Activated effector memory CD4-positive, alpha-beta T cell treated with Interleukin-2 at 50 U/mL for 16 hours (primary cell): ENCODE measurements at places on chromosomes 3 and 15.

GRCh38 chr3:130786306-130786705, 39.7 kb upstream of the PIK3R4 start:
- DNase-seq, result no peak

DNA sequence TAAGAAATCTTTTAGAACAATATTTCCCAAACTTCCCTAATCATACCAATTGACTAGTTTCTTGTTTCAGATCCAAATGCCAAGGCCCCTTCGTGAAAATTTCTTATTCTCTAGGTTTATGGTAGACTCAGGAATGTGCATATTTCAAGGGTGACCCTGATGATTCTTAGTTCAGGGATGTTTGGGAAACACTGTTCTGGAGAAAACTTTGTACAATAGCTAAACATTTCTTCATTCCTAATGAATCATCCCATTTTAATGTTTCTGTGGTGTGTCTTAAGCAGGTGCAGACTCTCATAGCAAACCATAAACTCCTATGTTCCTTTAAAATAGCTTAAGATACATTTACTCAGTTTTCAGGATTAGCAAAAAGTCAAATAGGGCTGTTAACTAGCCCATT, 314.5 kb downstream of the TIGIT start:
- DNase-seq, result no peak

GRCh38 chr3:52859686-52860423, 25.0 kb upstream of the MUSTN1 start:
- no peak for DNase-seq

GRCh38 chr3:56862352-56863062, 60.8 kb upstream of the ARHGEF3 start:
- no peak for DNase-seq
